ENCODE measurements at places on chromosomes 7 and 10.

DNA sequence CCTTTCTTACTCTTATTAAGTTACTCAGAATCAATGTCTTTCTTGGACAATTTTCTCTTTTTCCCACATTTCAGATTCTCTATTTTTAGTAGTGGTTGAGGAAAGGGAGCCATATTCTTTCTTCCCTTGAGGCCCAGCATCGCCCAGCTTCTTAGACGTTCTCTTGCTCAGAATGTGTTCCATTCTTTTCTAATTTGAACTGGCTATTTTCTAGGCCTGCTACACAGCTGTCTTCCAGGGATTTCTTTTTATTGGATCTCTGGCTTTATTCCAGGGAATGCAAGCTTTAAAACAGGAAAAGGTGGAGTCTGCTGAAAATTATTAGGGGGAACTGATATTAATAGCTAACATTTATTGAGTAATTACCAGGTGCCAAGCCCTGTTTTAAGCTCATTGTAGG, 58.3 kb downstream of the WIPF3 start:
- no peak for DNase-seq

- DNase-seq, result no peak
Measured at GRCh38 chr7:15662451-15662850, 24.0 kb downstream of the MEOX2 start.

DNA sequence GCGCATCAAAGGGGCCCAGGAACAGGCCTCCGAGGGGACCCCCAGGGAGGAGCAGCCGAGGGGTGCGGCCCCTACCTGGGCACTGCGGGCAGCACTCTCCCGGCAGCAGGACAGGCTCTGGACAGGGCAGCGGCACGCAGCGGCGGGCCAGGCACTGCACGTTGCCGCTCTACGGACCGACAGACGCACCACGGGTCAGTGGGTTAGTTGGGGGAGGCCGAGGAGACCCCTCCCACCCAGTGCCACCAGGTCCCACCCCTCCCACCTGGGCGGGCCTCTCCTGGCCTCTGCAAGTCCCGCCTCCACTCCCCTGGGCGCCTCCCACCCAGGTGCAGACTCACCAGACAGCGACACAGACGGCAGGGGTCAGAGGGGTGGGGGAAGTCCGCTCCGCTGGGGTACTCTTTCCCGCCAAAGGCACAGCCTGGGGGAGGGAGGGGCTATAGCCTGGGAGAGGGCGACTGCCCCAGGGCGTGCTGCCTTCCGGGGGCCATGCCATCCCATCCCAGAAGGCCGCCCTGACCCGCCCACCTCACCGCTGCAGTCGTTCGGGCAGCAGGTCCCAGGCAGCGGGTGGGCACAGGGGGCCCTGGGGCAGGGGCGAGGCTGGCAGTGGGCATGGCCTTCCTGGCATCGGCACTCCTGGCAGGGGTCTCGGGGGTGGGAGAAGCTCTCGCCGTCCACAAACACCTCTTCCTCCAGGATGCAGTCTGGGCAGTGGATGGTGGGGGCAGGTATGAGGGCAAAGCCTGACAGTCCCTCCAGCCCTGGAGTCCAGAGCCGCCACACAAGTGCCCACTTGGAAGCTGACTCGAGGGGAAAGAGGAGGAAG, 19.2 kb downstream of the KCP start:
- DNase-seq, result no peak

- no peak for DNase-seq
Measured at GRCh38 chr7:2042650-2043049, 190.1 kb downstream of the MAD1L1 start.

- DNase-seq, result no peak
Measured at GRCh38 chr7:1691601-1692514, 21.8 kb downstream of the ELFN1 start.

DNA sequence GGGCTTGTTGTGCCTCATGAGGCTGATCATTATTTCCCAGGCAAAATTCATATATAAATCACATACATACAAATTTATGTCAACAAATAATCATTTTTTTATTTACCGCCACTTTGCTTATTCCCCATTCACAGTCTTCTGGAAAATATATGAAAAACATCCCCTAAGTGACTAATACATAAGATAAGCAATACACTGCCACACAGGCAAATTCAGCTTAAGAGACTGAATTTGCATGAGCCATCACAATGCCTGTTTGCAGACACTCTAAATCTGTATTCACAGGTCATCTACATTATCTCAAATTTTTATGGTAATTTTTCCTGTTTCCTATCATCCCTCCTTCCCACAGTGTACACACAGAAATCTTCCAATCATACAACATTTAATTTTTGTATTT, 13.2 kb downstream of the OSBPL3 start:
- DNase-seq, result no peak

DNA sequence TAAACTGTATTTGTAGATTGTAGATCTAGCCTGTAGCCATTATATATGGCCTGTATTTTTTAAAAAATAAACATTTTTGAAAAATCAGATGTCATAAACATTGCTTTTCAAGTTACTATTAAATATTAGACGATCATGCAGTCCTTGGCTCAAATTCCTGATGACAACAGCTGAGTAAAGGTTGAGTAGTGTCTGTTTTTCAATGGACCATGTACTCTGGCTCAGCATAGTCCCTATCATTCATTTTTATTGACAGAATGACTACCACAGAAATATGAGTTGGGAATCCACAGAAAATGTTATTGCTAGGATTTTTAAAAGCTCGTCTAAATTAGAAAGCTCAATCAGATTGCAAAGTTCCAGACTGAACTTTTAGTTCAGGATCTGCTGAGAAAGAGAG, 145.4 kb downstream of the SORCS1 start:
- no peak for DNase-seq

DNA sequence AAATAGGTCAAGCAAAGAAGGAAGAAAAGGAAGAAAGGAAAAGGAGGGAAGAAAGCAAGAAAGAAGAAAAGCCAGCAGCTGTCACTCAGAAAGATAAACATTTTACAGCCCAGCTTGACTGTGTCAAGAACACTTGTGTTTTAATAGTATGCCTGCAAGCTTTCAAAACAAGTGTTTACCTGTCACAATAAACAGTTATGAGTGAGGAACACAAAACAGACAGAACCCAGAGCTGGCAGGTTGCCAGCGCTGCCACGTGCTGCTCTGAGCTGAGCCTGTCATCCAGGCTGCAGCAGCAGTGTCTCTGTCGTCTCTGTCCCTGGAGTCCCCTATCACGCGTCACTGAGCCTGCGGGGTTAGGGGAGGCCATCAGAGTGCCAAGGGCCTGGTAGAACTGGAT, 827.6 kb upstream of the AUTS2 start:
- DNase-seq, result no peak

DNA sequence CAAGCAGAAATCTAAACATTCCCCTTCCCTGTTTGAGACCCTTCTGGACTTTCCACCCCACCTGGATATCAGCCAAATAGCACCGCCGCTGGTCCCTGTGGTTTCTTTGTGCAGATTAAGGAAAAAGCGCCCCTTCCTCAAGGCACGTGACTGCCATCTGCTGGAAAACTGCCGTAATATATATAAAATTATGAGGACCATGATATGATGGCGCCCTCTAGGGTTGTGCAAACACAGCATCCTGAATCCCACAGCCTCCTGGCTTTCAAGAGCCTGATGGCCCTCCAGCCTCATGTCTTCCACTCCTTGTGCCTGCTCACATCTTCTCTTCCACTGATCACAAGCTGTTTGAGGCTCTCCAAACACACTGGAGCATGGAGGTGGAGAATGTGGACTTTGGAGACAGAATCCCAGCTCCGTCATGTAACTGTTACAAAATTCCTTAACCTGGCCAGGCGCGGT, 121.3 kb downstream of the MYL10 start:
- DNase-seq, result no peak

DNA sequence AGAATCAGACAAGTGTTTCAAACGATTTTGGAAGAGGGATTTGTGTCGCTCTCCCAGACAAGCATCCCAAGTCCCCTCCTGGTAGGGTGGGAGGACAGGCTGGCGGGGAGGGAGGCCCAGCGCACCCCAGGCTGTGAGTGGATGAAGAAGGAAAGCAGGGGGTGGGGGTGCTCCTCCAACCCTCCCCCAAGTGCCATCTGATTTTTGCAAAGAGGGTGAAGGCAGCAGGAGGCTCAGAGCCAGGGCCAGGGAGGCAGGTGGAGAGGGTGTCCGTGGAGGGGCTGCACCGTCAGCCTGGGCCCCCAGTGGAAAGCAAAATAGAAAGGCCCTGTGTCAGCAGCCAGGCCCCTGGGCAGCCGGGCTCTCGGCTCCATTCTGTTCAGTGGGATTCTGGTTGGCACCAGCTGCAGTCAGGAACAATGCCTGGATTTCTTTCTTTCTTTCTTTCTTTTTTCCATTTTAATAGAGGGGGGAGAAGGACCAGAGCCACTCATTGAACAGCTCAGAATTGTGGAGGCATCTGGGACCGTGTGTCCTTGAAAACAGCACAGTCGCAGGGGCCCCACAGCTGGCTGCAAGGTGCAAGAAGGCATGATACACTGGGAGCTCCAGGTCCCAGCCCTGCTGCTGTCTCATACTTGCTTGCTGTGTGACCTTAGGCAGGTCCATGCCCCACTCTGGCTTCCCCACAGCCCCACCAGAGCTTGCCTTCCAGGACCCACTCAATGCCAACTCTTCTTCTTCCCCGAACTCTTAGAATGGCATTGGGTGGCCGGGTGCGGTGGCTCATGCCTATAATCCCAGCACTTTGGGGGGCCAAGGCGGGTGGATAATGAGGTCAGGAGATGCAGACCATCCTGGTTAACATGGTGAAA, 7.1 kb upstream of the ZMIZ1 start:
- no peak for DNase-seq

- DNase-seq, result no peak
Measured at GRCh38 chr7:96173781-96174180, 148.1 kb downstream of the SLC25A13 start.

DNA sequence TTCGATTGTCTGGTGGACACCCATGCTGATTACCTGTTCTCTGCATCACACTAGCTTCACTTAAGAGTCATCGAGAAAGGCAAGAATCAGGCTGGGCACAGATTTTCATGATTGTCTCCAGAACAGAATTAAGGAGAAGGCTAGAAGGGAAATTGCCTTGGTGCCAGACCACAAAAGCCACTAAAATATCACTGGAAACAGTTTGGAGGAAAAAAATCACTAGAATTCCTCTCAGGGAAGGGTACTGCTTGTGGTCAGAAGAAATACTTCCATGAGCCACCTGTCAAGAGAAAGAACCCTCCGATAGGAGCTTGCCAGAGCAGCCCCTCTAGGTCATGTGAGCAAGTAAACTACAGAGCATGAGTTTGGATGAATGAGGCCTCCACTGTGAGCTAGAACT, 269.3 kb upstream of the TEX47 start:
- DNase-seq, result no peak

DNA sequence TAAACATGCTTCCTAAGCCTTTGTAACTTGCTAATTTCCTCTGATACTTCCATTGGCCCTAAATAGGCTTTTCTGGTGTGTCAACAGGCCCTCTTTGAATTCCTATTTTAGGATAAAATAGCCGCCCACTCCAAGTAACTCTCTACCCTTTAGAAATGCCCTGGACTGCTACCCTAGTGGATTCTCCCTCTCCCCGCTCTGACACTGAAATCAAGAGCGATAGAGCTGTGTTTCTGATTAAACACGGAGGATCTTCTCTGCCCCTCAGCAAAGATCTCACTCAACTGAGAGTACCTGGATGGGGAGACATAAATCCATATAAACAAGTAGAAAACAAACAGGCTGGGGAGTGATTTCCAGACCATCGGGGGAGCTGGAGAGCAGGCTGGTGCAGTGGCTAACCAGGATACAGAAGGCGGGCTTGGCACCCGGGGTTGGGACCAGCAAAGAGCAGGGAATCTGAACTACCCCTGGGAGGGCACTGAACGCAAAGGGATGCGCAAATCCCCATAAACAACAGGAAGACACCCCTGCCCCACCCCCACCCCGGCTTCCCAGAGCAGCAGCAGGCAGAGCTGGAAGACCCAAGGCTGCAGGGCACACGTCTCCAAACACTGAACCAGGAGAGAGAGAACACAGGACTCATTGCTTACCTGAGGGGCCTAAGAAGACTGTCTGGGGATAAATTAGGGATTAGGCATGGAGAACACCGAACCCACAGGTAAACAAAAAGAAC, 2.5 kb downstream of the ASB13 start:
- DNase-seq, result no peak

DNA sequence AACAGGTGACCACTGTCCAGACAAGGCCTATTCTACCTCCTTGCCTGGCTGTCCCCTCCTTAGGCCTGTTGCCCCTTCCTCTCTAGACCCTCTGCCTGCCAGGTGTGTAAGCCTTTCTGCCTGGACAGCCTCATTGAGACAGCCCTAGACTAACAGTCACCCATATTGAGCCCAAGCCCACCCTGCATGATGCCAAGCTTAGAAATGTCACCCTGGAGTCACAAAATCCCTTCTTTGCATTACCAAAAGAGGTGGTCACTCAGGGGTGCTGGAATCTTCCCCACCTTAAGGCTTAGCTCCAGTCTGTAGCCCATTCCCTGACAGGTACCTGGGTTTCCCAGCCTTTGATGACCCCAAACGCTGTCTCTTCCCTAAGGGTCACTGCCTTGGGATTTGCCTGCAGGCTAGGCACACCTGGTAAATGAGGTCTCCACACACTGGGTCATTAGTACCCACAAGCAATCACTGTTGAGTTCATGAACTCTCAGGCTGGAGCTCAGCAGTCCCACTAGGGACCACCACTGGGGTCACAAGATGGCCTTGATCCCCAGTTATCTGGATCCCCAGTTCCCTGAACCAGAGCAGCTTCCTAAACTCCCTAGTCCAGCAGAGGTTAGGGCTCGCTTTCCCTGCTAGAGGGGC, 54.9 kb upstream of the CAMK2B start:
- no peak for DNase-seq

GRCh38 chr10:89263531-89263930, 12.0 kb upstream of the LIPA start:
- no peak for DNase-seq
